ENCODE measurements at places on chromosomes 13 and 19.

GRCh38 chr13:101576977-101577376, 124.5 kb downstream of the ITGBL1 start:
- H3K36me3 ChIP-seq, result no peaks in the 10 kb centered on the region

- H3K36me3 ChIP-seq, result no peaks in the 10 kb centered on the region
- H3K27ac ChIP-seq, result no peak overlapping the region
- no peak overlapping the region for H3K4me3 ChIP-seq
Measured at GRCh38 chr13:75792526-75793187, 156.5 kb downstream of the LMO7 start.

DNA sequence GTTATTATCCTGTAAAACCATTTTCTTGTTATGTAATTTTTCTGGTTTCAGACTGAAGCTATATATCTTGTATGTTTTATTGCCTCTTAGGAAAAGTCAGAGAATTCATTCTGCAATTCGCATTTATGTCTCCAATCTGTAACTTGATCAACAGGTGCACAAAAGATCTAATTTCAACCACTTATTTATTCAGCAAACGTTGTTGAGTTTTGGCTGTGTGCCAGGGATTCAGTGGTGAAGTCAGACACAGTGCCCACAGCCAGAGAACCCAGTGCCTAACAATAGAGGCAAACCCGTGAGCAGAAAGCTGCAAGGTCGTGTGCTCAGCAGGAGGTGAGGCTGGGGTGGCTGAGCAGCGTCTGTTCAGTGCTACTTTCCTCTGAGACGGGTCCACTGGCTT, 119.5 kb upstream of the MCF2L start:
- H3K27ac ChIP-seq, result no peak overlapping the region
- no peaks in the 10 kb centered on the region for H3K27me3 ChIP-seq
- DNase-seq, result no peak
- H3K36me3 ChIP-seq, result peaks cover 13% of the 10 kb centered on the region
- H3K4me3 ChIP-seq, result no peak overlapping the region

DNA sequence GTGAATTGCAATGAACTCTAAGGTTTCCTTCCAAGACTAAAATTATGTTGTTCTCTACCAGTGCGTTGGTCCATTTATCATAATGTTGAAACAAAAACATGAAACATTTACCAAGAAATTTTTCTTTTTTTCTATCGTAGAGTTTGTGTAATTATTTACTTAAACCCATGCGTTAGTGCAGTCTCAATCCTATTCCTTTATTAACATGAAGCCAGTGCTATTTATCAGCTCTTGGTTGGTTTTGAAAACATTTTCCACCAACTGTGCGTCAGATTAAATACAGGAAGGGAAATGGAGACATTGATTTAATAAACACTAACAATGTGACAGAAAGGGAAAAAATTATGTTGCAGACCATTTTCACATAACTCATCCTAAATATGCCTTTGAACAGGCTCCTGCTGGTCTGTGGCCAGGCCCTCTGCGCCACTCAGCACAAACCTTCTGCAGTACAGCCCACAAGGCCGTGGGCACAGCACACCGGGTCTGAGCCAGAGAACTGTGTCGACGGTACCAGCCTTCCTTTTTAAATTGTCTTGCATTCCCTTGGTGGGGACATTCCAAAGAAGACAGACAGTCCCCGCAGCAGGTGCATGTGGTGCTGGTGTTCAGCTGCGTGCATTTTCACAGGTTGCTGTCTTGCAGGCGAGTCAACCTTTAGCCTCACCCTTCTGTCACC, 135.8 kb downstream of the SHISA2 start:
- 0 out of 2 replicates have a peak, but pooled peaks cover 2% of the 10 kb centered on the region for H3K4me1 ChIP-seq
- H3K4me3 ChIP-seq, result no peak overlapping the region
- no peak for DNase-seq
- no peaks in the 10 kb centered on the region for H3K36me3 ChIP-seq
- H3K27me3 ChIP-seq, result no peaks in the 10 kb centered on the region
- H3K27ac ChIP-seq, result no peak overlapping the region

DNA sequence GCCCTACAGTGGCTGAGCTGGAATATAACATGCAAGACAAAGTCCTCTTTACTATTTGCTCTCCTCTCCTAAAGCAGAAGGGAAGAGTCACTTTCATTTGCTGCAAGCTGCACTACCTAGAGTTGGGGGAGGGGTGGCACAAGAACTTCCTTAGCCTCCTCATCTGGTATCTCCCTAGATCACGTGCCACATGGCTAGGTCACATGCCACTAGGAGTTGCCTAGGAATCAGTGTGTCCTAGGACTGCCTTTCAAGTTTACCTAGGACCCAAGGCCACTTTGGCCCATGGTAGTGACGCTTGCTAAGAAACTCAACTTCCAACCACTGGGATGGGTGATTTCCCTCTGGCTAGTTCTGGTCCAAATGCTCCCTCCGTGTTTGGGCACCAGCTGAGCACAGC, 625.2 kb downstream of the DIAPH3 start:
- no peaks in the 10 kb centered on the region for H3K27me3 ChIP-seq
- H3K4me3 ChIP-seq, result no peak overlapping the region
- no peaks in the 10 kb centered on the region for H3K4me1 ChIP-seq
- DNase-seq, result no peak

- H3K4me1 ChIP-seq, result no peaks in the 10 kb centered on the region
- H3K27me3 ChIP-seq, result no peaks in the 10 kb centered on the region
- DNase-seq, result no peak
- no peak overlapping the region for H3K27ac ChIP-seq
Measured at GRCh38 chr13:101341464-101341863, 74.8 kb downstream of the NALCN start.

- no peaks in the 10 kb centered on the region for H3K36me3 ChIP-seq
- no peak overlapping the region for H3K4me3 ChIP-seq
- DNase-seq, result no peak
- H3K4me1 ChIP-seq, result peaks cover 3% of the 10 kb centered on the region
- no peaks in the 10 kb centered on the region for H3K27me3 ChIP-seq
- H3K27ac ChIP-seq, result no peak overlapping the region
Measured at GRCh38 chr19:29978080-29978479, 36.0 kb downstream of the URI1 start.

DNA sequence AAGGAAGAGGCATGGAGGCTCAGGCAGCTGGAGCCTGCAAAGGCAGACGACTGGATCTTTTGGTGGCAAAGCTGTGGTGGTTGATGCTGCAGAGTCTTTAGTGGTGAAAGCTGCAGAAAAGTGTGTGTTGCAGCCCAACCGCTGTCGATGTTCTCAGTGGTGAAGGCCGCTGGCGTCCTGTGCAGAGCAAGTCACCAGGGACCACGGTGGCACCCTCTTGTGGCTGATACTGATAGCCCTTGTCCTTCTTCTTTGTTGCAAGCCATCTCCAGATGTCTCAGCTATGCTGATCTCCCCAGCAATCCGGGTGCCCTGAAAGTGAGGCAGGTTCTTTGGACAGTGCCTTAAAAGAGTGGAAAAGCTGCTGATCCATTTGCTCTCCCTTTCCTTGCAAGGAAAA, 610.9 kb upstream of the PCDH9 start:
- no peak overlapping the region for H3K4me3 ChIP-seq
- DNase-seq, result peak; percentile 47
- H3K4me1 ChIP-seq, result no peaks in the 10 kb centered on the region
- no peaks in the 10 kb centered on the region for H3K36me3 ChIP-seq
- no peaks in the 10 kb centered on the region for H3K27me3 ChIP-seq

GRCh38 chr19:43584484-43584883, 8.9 kb downstream of the PINLYP start:
- H3K36me3 ChIP-seq, result no peaks in the 10 kb centered on the region
- H3K27me3 ChIP-seq, result no peaks in the 10 kb centered on the region
- H3K4me3 ChIP-seq, result no peak overlapping the region
- H3K27ac ChIP-seq, result no peak overlapping the region
- DNase-seq, result no peak

DNA sequence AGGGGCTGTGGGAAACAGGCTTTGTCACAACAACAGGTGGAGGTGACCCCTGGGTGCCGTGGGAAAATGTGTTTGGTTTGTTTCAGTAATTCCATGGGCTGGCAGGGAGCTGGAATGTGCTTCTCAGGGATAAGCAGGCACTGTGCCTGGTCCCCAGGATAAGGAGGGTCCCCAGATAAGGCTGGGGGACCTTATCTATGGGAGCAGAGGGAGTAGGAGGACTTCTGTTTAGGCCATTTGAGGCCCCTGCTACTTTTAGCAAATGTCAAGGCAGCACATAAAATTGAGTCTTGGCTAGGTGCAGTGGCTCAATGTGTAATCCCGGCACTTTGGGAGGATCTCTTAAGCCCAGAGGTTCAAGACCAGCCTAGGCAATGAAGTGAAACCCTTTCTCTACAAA, 59.5 kb downstream of the KCNC3 start:
- H3K27ac ChIP-seq, result no peak overlapping the region
- DNase-seq, result no peak

All from iPS DF 6.9 (cell line).